Hematopoietic multipotent progenitor cell treated with erythropoietin and hydrocortisone succinate and interleukin-3 and kit ligand, for 4 days (in vitro differentiated cells): ENCODE measurements at places on chromosomes 6 and 20.

DNA sequence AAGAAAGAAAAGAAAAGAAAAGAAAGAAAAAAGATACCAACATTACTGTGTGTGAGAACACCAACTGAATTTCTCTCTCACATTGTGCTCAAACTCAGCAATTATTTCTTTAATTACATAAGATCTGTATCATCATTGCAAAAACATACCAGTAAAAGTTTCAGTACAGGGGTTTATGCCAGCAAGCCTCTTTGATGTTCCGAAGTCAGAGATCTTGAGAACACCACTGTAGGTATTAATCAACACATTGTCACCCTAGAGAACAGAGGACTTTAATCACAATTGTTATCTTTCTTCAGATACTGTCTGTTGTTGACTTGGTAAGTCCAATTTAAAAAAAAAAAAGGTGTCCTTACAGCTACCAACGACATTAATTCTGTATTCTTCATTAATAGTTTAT, 60.9 kb upstream of the MAP7 start:
- no peak for DNase-seq

- DNase-seq = no peak
Measured at GRCh38 chr6:149268768-149269167, 48.7 kb upstream of the TAB2 start.

DNA sequence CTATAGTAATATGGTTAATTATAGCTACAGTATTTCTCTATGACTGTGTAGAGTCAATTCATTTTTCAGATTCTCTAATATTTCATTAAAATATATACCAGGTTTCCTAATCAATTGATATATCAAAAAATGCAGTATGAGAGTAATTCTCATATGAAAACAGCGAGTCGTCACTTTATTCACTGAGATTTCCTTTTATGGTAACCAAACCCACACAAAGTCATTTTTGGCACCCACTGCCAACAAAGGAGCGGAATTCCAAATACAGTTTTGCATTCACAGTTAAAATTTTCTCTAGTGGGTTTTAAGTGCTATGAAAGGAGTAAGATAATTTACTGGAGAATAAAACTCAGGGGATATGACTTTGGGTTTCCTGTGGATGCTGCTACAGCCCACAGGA, 163.8 kb downstream of the HIVEP2 start:
- DNase-seq = no peak

GRCh38 chr6:28597217-28597835, 71.6 kb downstream of the GPX5 start:
- DNase-seq = peak; percentile 65

GRCh38 chr20:1803061-1803931, 91.9 kb upstream of the SIRPA start:
- DNase-seq = peak; percentile 93

DNA sequence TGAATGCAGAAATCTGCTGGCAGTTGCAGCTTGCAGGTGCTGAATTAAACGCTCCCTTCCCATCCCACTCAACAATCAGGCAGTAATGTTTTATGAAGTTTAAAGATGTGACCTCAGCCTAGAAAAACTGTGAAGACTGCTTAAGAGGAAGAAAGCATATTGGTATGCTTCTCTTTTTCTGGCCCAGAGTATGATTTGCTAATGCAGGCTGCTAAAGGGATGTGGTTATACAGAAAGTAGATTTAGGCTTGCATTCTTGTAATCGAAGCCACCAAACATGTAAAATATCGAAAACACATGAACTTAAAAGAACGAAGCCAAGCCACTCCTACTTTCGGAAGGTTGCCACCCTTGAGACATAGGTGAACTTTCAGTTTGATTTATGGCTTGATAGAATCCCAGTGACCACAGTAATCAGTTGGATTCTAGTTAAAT, 40.7 kb downstream of the MAP3K5 start:
- peak; percentile 71 for DNase-seq

DNA sequence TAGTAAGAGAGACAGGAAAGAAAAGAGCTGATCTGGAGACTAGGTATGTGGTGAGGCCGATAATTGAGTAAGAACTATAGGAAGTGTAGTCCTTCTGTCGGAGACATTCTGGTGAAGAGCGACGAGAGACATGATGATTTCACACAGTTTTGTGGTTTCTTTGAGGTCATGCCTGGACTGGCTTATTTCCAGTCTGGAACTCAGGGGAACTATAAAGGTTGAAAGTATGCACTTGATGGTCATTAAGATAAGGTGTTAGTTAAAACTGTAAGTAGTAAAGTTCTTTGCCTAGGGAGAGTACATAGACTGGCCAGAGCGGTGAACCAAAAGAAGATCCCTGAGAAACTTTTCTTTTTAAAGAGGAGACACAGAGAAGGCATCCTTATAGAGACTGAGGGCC, 68.8 kb downstream of the RFX6 start:
- no peak for DNase-seq

DNA sequence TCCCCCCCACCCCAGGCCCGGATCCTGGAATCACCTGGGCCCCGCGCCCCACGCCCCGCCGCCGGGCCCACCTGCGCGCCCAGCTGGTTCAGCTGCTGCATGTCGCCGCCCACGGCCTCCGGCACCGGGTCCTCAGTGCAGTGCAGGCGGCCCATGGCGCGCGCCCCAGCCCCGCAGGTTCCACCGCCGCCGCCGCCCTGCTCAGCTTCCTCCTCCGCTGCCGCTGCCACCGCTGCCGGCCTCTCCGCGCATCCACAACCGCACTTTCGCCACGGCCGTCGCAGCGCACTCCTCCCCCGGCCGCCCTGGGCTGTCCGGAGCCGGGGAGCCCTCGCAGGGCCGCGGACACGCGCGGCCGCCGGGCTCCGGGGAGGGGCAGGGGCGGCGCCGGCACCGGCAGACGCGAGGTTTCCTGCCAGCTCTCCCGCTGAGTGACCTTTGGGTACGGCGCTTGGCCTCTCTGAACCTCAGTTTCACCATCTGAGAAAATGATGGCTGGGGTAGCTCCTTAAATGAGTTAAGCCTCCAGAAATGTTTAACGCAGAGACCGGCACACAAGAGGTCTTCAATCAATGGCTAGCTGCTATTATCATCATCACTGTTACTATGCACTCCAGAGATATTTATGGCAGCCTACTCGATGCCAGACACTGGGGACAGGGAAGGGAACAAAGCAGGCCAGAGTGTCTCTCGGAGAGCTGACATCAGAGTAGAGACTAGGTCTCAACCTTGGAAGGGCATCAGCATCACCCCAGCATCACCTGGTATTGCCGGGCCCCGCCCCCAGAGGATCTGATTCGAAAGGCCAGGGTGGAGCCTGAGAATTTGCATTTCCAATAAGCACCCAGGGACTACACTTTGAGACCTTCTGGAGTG, at the start of gene COMMD7:
COMMD7 (minus strand) TSS at position 231 of the 876 bp plus-strand sequence; CDS start at position 155, 76 bp downstream.
- peak; percentile 80 for DNase-seq

GRCh38 chr6:22394691-22395090, 97.9 kb upstream of the PRL start:
- DNase-seq = no peak

DNA sequence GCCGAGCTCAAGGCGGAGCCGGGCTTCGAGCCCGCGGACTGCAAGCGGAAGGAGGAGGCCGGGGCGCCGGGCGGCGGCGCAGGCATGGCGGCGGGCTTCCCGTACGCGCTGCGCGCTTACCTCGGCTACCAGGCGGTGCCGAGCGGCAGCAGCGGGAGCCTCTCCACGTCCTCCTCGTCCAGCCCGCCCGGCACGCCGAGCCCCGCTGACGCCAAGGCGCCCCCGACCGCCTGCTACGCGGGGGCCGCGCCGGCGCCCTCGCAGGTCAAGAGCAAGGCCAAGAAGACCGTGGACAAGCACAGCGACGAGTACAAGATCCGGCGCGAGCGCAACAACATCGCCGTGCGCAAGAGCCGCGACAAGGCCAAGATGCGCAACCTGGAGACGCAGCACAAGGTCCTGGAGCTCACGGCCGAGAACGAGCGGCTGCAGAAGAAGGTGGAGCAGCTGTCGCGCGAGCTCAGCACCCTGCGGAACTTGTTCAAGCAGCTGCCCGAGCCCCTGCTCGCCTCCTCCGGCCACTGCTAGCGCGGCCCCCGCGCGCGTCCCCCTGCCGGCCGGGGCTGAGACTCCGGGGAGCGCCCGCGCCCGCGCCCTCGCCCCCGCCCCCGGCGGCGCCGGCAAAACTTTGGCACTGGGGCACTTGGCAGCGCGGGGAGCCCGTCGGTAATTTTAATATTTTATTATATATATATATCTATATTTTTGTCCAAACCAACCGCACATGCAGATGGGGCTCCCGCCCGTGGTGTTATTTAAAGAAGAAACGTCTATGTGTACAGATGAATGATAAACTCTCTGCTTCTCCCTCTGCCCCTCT, 1.1 kb downstream of the CEBPB start:
- peak; percentile 83 for DNase-seq

- no peak for DNase-seq
Measured at GRCh38 chr6:85472744-85473143, 22.9 kb downstream of the NT5E start.
